Stimulated activated CD8-positive, alpha-beta memory T cell treated with anti-CD3 and anti-CD28 coated beads, Interleukin-7, amount 100 ng/mL, for 1 hour (primary cell): ENCODE measurements at places on chromosomes 4 and X.

DNA sequence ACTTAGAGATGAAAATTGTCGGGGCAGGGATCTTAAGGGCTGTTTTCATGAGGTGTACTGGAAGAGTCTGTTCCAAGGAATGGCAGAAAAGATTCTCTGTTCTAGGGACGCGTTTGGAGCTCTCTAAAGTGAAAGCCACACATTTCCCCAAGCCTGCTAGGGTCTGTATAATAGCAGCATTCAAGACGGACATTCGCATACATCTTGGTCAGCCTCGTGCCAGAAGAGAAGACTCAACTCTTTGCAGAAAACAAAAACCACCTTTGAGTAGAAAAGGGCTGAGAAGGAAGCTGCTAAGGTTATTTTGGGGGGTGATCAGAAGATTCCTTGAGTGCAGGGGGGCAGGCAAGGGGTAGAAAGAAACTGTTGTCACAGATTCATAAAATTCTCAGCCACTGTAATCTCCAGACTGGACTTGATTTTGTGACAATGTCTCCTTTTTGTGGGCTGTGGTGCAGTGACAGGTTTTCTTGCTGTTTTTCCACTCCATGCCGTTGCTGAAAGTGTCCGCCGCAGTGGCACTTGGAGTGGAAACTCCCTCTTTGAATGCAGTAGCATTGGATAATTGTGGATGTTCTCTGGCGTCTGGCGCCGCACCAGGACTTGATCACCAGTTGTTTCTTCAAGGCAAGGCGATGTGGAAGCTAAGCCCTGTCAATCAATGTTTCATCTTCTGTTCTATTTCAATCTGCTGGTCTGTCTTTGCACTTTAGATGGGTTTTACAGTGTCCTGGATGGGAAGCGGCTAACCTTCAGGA is 2.9 kb downstream of the GYG2 start:
- no peak for DNase-seq

- DNase-seq = no peak
These were observed 24.1 kb upstream of the SOD3 start for GRCh38 chr4:24771241-24771640.

DNA sequence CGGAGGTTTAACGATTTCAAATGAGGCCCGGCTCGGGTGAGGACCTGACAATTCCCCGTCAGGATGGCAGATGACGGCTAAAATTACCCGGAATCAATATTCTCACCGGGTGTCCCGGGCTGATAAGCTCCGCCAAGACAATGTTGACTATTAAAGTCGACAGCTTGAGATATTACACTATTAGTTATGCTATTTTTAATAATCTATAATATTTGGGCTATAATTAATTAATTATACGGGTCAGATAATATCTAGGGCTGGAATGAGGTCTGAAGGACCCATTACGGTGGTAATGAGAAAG is 9.4 kb upstream of the NKX1-1 start:
- no peak for DNase-seq

GRCh38 chrX:148535639-148536038 is 35.2 kb downstream of the AFF2 start:
- DNase-seq = no peak

DNA sequence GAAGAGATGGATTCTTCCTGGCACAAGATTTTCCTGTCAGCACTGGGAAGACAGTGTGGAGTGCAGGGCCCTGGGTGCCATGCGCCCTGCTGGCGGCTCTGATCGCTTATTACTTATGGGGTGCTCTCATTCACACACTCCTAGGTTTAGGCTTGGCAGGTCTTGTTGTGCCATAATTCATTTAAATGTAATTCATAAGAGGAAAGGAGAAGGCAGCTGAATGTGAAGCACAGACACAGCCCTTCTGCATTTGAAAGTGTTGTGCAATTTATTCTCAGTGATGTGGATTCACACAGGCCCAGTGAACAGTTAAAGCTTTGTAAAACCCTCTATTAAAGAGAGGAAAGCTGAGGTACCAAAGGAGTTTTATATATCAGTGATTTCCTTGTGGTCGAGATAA is 249.7 kb downstream of the C4orf33 start:
- DNase-seq = no peak

DNA sequence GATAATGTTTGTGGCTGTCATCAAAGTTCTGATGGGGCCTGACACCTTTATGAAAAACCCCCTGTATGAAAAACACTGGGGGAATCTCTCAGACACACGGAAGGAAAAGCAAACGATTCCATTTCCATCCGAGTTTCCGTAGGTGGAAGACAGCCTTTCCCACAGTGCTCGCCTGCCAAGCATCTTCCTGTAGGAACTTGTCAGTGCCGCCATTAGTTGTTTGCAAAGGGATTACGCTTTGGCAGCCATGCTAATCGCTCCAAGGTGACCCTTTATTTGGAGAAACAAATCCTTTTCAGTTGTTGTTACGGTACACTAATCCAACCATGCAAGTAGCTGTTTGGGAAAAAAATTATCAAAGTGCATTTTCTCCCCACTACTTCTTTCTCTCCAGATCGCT is 44.4 kb upstream of the STOX2 start:
- no peak for DNase-seq

DNA sequence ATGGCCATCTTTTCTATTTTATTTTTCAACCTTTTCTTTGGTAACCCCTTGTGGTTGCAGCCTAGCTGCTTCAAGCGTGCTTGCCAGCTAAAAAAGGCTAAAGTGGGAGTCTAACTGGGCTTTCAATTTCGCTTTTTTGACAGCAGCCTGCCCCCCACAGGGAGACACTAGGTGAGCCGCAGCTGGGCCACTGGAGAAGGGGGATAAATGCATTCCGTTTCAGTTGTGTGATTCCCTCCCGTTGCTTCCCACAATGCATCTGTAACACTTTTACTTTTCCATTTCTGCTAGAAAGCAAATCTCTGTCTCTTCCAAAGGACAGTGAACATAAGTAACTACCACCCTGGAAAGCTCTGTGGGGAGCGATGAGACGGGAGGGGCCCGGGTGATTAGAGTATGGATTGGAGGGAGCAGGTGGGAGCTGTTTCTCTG is 86.3 kb upstream of the RAPGEF2 start:
- no peak for DNase-seq

DNA sequence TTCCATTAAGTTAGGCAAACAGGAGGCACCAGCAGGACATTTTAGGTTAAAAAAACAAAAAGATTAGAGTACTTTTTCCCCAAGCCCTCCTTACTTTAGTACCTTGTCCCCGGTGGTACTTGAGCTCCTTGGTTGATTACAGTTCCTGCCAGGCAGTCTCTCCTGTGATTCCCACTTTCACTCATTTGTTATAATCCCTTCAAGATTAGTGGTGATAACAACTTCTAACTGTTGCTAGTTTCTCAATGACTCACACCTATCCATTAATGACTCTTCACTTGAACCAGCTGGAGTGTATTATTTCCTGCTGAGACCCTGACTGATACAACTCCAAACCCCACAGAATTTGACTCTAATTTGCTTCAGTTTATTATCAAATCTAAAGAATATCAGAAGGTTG is 765.0 kb upstream of the DIAPH2 start:
- DNase-seq = no peak

DNA sequence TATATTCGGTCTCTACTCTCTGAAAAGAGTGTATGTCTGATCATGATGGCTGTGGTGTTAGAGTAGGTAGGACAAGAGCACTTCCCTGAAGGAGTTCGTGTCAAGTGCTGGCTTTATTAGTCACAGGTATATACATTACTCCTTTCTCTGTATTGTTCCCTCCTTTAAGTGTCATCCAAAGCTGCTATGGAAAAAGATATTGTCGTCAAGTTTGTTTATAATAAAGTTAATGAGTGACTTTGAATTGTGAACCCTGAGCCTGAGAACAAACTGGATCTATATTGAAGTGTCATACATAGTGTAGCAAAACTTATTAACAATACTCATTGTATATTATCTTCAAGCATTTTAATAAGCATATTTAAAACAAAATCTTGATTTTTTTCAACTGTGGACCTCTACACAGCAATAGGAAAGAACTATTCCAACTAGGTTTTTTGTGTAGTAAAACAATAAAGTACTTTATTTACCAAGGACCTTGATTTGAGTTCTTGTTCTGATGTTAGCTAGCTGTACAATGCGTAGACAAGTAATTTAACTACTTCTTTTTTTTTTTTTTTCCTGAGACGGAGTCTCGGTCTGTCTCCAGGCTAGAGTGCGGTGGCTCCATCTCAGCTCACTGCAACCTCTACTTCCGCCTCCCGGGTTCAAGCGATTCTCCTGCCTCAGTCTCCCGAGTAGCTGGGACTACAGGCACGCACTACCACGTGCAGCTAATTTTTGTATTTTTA is 177.7 kb downstream of the RAPGEF2 start:
- no peak for DNase-seq

GRCh38 chr4:28351826-28352225 is 1491.2 kb downstream of the STIM2 start:
- DNase-seq = no peak

GRCh38 chr4:144817081-144817480 is 171.1 kb downstream of the HHIP start:
- no peak for DNase-seq

GRCh38 chr4:56389558-56389957 is 2.3 kb upstream of the AASDH start:
- no peak for DNase-seq

- no peak for DNase-seq
These were observed 40.9 kb upstream of the HMX1 start for GRCh38 chr4:8912506-8912905.
